ENCODE measurements at places on chromosomes 12 and 14.

DNA sequence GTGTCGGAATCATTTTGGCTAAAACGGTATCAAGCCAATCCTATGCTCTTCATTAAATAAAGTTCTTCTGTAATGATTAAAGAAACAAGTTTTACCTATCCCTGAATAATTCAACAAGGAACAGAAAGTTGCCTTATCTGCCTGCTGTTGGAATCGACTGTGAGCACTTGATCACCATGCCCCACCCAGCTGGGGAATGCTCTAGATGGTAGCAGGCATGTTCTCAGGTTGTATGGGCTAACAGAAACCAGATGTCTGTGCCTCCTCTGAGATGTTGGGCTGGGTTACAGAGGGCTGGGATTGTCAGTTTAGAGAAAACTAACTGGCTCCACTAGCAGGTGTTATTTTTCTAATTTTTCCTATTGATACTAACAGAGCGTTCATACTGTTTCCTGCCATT lies 28.9 kb downstream of the RTRAF start:
- DNase-seq, result no peak

GRCh38 chr12:71972441-71973074 lies 33.9 kb downstream of the TPH2 start:
- DNase-seq, result no peak

GRCh38 chr12:5307065-5307464 lies 124.8 kb upstream of the NTF3 start:
- no peak for DNase-seq

- no peak for DNase-seq
These were observed 1448.0 kb downstream of the AACS start for GRCh38 chr12:126512916-126513913.

DNA sequence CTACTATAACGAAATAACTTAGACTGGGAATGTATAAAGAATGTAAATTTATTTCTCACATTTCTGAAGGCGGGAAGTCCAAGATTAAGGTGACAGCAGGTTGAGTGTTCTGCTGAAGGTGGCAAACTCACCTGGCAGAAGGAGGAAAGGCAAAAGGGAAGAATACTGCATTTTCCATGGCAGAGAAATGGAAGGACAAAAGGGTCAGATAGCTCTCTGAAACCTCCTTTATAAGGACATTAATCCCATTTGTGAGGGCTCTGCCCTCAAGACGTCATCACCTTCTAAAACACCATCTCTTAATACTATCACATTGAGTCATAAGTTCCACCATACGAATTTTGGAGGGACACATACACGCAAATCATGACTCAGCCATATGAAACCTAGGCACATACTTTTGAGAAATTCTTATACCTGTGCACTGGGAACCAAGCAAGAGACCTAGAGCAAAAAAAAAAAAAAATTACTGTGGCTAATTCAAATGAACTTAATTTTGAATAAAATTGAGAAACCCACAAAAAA lies 1669.3 kb upstream of the FLRT2 start:
- DNase-seq, result no peak

- no peak for DNase-seq
These were observed 5.7 kb upstream of the CTDSP2 start for GRCh38 chr12:57852200-57852599.

DNA sequence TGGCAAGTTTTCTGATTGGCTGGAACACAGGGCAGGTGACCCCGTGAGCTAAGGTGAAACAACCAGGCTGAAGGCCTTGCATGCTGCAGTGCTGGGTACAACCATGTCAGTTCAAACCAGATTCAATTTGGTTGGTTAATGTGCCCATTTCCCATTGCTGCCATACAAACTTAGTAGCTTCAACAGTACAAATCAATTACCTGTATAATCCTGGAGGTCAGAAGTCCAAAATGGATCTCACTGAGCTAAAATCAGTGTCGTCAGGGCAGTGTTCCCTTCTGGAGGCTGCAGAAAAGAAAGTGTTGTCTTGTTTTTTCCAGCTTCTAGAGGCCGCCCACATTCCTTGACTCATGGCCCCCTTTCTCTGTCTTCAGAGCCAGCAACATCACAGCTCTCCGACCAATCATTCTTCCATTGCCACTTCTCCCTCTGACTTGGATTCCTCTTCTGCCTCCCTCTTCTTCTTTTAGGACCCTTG lies 221.7 kb downstream of the ZFP36L1 start:
- DNase-seq, result no peak

DNA sequence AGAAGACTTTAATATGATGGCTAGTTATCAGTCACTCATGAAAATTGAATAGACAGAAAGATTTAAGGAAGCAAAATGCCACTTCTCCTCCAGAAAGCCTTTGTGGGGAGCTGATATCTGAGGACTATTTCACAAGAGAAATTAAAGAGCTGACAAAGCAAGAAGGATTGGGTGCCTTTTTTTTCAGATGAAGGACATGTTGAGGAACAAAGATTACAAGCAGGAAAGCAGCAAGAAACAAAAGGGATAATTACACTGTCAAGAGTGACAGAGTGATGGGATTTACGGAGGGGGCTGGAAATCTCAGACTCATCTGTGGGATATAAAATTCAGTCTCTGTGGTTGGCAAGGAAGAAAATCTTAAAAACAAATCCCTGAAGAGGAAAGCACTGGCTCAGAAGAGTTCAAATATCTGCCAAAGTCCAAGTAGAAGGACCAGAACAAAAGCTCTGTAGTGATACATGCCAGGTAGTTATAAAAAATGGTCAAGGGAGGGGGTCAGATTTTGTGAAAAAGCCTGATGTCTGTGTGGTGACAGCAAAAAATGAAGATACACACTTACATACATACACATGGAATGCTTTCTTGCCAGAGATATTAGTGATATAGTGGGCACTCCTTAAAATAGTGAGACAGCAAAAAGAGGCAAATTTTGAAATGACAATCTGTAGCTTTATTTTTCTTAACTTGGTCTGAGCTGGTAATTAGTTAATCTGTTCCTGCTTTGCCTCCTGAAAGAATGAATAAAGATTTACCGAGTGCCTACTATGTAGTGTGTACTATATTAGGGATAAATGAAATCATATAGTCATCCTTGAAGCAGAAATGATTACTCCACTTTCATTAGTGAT lies 62.9 kb downstream of the EPS8 start:
- no peak for DNase-seq

DNA sequence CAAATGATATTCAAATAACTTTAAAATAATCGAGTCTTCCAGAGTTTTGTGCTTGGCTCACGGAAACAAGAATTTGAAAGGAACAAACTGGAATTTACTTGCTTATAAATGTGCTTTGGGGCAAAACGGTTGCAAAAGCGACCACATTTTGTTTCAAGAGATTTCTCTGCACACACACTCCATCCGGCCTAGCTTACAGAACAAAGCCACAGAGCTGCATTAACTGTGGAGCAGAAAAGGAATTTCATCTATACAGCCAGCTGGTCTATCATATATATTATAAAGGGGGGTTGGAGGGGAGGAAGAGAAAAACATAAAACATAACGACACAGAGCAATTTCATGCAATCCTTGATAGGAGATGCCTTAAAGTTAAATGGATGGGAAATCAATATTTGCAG lies 153.0 kb downstream of the MYRFL start:
- DNase-seq, result no peak

DNA sequence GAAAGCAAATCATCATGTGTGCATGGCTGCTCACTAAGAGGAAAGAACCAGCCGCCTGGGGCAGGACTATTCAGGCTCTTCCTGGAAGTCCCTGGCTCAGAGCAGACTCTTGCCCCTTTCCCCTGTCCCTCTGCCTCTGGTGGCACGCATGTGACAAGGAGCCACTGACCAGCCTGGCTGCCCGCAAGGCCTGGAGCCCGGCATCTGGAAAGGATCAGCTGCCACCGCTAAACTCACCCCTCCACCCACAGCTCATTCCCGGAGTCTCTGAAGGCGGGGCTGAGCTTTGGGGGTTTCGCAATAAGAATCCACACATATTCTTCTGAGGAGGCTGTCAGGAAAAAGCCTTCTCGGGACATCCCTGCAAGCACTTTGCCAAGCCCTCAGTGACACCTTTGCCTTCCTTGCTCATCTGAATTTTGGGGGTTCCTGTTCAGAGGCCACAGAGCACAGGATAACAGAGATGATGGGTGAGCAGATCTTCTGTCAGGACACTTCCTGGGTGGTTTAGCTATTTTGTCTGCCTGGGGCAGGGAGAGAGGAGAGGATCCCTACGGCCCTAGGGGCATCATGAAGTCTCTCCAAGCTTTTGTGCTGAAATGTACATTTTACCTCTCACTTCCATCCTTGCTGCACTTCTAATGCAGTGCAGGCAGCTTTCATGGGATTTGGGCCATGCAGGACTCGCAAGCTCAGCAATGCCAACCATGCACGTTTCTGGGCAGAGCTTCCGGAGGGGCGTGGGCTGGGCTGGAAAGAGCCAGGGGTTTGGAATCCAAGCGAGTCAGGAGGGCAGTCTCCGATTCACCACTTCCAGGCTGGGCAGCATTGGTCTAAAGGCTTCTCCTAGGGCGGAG lies 124.8 kb upstream of the MAP1LC3B2 start:
- DNase-seq, result no peak

- DNase-seq, result no peak
These were observed 371.0 kb downstream of the FUT8 start for GRCh38 chr14:65783576-65783975.

DNA sequence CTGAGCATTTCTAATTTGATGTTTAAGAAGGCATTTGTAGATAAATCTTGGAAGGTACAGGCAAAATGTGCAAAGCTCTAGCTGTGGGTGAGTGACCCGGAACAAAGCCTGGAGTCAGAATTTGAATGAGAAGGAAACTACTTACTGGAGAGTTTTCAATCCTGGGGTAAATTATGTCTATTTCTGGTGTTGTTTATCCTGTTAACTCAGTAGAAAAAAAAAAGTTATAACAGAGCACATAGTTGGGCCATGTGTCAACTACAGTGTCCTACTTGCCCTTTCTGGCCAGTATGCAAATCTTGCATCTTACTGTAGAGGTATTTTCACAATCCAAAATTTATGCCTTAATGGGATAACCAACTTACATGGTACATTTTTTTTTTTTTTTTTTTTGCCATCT lies 182.3 kb downstream of the SYNE2 start:
- DNase-seq, result no peak

DNA sequence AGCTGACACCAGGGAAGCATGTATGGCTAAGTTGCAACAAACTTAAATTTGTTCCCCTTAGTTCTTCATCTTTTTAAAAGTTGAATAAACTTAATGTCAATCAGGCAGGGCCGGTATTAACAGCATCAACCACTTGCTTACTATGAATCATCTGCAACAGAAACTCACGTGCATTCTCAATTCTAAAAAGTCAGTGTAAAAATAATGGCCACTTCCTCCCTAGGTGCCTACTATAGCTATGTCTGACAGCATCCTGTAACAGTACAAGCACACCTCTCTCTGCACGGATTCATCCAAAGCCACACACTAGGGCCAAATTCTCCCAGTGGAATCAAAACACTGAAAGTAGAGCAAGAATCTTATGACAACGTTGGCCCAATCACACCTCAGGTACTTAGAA lies 48.6 kb downstream of the PPP1R36 start:
- no peak for DNase-seq

DNA sequence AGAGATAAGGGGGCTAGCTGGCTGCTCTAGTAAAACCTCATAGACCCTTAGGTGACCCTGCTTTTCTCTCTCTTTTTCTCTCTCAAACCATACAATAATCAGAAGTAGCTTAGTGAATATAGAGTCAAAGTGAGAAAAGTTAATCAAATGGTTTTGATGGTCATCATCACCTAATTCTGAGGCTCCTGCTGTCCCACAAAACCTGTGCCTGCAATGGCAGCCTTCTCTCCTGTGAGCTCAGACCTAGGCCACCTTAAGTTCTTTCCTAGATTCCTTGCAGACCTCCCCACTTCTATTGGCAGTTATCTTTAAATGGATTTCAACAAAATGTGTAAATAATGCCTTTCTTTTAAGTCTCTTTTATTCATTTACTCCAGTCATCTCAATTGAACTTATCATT lies 1.5 kb upstream of the RPAP3 start:
- no peak for DNase-seq

DNA sequence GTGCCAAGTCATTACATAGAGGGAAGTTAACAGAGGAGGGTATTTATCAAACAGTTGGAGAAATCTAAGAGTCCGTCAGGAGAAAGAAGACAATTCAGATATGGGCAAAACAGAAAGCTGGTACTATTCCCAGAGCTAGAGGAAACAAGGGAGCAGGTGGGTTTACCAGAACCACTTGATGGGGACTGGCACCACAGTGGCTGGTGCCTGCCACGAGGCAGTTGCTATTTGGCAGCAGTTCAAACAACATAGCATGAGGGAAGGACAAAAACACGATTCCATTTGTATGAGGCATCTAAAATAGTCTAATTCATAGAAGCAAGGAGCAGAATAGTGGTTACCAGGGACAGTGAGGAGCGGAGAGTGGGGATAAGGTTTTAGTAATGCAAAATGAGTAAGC lies 24.6 kb upstream of the KLRD1 start:
- no peak for DNase-seq

- DNase-seq, result no peak
These were observed 155.0 kb upstream of the RTL1 start for GRCh38 chr14:101058571-101058970.

DNA sequence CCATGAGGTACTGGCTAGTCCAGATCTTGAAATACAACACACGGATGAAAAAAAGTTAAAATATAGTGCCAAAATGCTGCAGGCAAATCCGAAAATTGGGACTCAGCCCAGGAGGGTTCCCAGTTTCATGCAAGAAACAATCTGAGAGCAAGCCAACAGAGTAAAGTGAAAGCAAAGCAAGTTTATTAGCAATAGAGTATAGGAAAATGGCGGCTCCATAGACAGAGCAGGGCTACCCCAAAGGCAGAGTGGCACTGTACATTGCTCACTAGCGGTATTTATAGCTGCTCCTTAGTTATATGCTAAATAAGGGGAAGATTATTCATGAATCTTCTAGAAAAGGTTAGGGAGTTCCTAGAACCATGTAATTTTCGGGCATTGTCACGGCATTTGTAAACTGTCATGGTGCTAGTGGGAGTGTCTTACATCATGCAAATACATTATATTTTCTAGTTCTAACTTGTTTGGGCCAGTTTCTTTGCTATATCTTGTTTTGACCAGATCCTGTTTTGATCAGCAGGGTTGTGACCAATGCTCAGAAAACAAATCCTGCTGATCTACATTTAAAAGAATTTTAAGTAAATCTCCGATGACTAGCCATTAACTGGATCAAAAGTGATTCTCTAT lies 29.1 kb downstream of the RECQL start:
- no peak for DNase-seq

GRCh38 chr12:32854716-32855115 lies 41.9 kb downstream of the PKP2 start:
- DNase-seq, result no peak

DNA sequence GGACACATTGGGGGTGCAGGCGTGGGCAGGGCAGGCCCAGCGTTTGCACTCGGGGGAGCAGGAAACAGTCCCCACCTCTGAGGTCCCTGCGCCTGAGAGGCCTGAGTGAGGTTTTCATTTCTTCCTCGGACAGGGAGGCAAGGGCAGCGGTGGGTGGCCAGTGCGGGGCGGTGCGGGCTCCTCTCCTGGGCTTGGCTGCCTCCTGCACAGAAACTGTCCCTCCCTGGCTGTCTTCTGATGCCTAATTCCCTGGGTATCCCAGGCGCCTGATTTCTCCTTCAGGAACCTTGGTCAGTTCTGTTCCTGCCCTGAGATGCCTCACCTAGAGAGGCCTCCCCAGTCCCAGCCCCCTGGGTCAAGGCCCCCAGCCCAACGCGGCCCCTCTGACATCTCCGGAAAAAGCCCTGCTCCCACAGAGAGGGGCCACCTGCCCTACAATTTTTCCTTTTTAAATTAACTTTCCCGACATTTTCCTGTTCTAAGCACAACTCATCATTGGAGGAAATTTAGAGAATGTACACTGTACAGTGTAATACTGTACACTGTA lies 260.3 kb downstream of the ADGRD1 start:
- DNase-seq, result no peak

- no peak for DNase-seq
These were observed 266.0 kb upstream of the CRY1 start for GRCh38 chr12:107359382-107359781.

- DNase-seq, result no peak
These were observed 57.9 kb upstream of the STK38L start for GRCh38 chr12:27186022-27186839.

All from activated CD8-positive, alpha-beta memory T cell treated with anti-CD3 and anti-CD28 coated beads, Interleukin-2, amount 50 U/mL, for 48 hours (primary cell).